H1 (cell line): ENCODE measurements at places on chromosomes 5 and 9. TPM values are rescaled to one million over a fixed set of nuclear protein-coding genes. Genes with fewer than 3 reads are reported as not detected.

Gene GRIA1
- 0.97 and 1.1 TPM in 2 replicates for polyA plus RNA-seq

Gene CD180
- polyA plus RNA-seq: not detected in 2 replicates

Gene ARSK
- 6.1 and 8.4 TPM in 2 replicates for polyA plus RNA-seq

Gene CACNA1B
- polyA plus RNA-seq: 1.5 and 2.6 TPM in 2 replicates

Gene RNF183
- polyA plus RNA-seq: 0.15 and 0.41 TPM in 2 replicates

Gene CHSY3
- 0.24 and 0.28 TPM in 2 replicates for polyA plus RNA-seq

Gene SLC6A7
- polyA plus RNA-seq: 0.02 and 0.12 TPM in 2 replicates

Gene PCDHA12
- 4.2 and 5.7 TPM in 2 replicates for polyA plus RNA-seq

Gene FAM200C
- polyA plus RNA-seq: 1.6 and 2.6 TPM in 2 replicates

Gene ANKRD34B
- 0.91 and 1.5 TPM in 2 replicates for polyA plus RNA-seq

Gene CAMK2A
- polyA plus RNA-seq: 0.16 and 0.20 TPM in 2 replicates

Gene ITGA1
- polyA plus RNA-seq: 1.3 and 2.3 TPM in 2 replicates

Gene TXNDC8
- polyA plus RNA-seq: not detected in 2 replicates

Gene IFNK
- not detected in 2 replicates for polyA plus RNA-seq

Gene INSYN2B
- not detected in 2 replicates for polyA plus RNA-seq

Gene PDE6A
- not detected in 2 replicates for polyA plus RNA-seq

Gene C9orf153
- polyA plus RNA-seq: 0.05 TPM in 1 of 2 replicates, not detected in the other
